Forelimb muscle (tissue), 1 donor: ENCODE measurements at places on chromosomes 6 and 20.

DNA sequence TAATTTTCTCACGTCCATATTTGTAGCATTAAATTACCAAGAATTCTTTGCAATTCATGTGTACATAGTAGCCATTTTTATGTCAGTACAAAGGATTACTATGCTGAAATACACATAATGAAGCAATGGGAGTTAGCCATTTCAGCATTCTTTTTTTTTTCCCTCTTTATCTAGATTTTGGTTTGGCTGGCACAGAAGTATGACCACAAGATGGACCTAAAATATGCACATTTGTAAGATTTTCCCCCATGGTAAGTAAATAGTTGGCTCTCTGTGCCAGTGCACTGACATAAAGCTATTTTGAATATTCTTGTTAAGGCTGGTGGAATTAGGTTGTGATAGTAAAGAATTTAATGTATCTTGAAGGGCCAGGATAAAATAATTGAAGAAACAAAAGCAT, 486.1 kb upstream of the BTBD3 start:
- DNase-seq = no peak

GRCh38 chr6:34145161-34146020, 496 bp downstream of the GRM4 start:
- DNase-seq = peak; percentile 9

DNA sequence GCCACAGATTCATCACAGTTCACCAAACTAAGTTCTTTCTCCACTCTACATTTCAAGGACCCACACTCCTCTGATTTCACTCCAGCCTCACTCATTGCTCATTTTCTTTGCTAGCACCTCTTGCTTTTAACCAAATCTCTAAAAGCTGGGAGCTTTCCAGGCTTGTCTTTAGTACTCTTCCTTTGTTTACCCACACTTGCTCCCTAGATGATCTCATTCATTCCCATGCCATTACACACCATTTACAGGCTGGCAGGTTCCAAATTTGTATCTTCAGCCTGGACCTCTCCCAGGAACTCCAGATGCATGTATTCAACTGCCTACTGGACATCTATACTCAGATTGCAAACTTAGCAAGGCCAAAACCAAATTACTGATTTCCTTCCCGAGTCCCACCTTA, 5.3 kb upstream of the GUCA1B start:
- DNase-seq = no peak

DNA sequence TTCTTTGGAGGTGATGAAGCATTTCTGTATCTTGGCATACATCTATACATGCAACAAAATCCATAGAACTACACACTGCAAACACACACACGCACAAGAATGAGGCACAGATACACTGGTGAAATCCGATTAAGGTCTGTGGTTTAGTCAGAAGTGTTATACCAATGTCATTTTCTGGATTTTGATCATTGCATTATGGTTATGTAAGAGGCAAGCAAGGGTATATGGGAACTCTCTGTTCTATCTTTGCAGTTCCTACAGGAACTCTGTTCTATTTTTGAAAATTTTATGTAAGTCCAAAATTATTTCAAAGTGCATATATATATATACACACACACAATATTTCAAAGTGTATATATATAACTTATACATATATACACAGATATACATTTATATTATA, 101.7 kb downstream of the SYNDIG1 start:
- DNase-seq = no peak

GRCh38 chr6:98514073-98514720, 320.2 kb upstream of the POU3F2 start:
- no peak for DNase-seq

DNA sequence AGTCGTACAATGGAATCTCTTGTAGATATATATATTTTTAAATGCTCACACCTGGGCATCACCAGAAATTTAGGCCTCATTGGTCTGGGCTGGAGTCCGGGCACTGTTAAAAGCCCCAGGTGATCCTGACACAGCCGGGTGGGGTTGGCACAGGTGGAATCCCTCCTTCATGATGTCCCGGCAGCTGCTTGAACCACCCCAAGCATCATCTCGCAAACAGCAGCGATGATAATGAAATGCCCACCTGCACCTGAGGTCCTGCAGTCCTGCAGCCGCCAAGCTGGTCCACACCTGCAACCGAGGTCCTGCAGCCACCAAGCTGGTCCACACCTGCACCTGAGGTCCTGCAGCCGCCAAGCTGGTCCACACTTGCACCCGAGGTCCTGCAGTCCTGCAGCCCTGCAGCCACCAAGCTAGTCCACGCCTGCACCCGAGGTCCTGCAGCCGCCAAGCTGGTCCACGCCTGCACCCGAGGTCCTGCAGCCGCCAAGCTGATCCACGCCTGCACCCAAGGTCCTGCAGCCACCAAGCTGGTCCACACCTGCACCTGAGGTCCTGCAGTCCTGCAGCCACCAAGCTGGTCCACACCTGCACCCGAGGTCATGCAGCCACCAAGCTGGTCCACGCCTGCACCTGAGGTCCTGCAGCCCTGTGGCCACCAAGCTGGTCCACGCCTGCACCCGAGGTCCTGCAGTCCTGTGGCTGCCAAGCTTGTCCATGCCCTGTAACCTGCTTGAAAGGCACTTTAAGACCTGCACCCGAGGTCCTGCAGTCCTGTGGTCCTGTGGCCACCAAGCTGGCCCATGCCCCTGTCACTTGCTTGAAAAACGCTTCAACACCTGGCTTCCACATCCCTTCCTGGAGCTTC, 261.2 kb downstream of the DLL1 start:
- DNase-seq = no peak

DNA sequence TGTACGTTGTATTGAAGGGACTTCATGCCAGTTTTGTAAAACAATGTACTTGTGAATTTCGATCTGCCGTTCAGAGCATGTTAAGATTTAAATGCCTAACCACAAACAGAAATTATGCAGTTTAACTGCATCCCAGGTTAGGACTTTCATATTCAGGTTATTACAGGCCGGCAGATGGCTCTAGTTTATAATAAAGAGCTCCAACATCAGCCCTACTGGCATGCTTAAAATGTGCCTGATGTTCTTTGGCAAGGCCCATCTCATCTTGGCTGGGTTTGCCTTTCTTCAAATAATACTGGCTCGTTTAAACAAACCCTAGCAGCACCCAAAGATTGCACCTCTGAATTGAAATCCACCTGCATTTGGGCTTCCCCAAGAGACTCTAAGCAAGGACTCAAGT, 169.3 kb upstream of the RIN2 start:
- DNase-seq = no peak

- no peak for DNase-seq
Observed at GRCh38 chr6:34958734-34959133, 69.7 kb downstream of the ANKS1A start.

GRCh38 chr6:157213907-157214565, 109.3 kb downstream of the TMEM242 start:
- no peak for DNase-seq

DNA sequence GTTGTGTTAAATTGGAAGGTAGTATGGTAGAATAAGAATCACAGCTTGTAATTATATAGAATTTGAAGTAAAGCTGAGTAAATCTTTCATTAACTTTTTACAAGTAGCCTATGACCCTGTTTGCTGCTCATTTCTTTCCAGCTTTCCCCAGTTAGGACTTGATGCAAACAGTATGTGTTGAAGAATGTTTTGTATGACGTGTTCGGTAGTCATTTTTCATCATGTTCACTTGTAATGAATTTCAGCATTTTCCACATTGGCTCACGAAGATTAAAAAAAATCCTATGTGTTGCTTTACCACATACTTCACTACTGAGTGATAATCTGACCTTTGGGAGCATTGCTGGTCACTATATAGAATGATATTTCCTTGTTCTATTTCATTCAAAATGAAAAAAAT, 162.4 kb downstream of the CDKAL1 start:
- peak; percentile 31 for DNase-seq

- DNase-seq = no peak
Observed at GRCh38 chr6:11329726-11330412, 97.4 kb upstream of the NEDD9 start.

- no peak for DNase-seq
Observed at GRCh38 chr6:37492236-37492972, 7.3 kb downstream of the CCDC167 start.

GRCh38 chr6:3785745-3786098, 34.2 kb upstream of the PXDC1 start:
- no peak for DNase-seq

DNA sequence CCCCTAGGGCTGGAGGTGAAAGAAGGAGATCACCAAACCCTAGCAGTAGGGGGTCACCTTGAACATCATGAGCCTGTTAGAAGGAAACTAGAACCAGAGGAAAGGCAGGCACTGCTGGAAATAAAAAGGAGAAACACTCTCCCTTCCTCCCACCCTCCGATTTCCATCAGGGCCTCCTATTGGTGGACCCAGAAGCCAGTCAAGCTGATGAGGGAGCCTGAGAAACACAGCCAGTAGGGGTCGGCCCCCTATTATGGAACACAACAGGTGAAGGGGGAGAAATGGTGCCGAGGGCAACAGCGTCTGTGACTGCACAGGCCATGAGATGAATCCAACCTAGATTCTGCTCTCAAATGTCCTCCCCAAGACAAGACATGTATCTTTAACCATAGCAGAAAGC, 156.1 kb upstream of the LRFN2 start:
- no peak for DNase-seq

DNA sequence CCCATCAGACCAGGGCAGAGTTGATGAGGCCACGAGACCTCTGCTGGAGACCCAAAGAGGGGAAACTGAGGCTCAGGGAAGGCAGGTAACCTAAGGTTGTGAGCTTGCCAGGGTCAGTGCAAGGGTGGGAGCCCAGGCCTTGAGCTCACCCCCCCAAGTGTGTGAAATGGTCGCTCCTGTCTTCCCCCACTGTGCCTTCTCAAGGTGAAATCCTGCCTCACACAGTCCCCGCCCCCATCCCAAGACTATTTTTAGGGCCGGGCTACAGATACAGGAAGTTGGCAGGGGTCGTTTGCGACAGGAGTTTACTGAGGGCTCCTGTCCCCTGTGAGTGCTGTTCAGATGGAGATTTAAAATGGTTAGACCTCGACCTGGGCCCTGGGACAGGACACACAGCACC, 18.7 kb upstream of the GATA5 start:
- no peak for DNase-seq

- no peak for DNase-seq
Observed at GRCh38 chr6:30490026-30490876, 942 bp downstream of the HLA-E start.

- DNase-seq = no peak
Observed at GRCh38 chr6:154806804-154807203, 73.6 kb downstream of the SCAF8 start.

GRCh38 chr20:57555457-57556184, 5.3 kb upstream of the PCK1 start:
- DNase-seq = no peak

- DNase-seq = no peak
Observed at GRCh38 chr6:119446115-119446554, 96.6 kb upstream of the MAN1A1 start.

DNA sequence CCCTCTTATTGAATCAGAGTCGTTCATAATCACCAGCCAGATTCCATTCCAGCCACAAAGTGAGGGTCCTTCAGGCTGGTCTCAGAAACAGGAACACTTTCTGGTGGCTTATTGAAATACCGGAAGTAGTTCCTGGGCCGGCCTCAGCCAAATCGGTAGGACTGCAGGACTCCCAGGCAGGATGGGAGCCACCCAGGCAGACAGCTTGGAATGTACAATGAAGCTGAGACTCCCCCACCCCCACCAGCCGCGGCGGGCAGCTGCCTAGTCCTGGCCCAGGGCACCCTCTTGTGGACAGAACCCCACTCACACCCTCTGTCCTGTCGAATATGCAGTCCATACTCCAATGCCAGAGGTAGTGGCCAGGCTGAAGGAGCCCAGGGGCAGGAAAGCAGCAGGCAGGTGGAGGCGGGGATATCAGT, 43.8 kb downstream of the MDFI start:
- peak; percentile 65 for DNase-seq

DNA sequence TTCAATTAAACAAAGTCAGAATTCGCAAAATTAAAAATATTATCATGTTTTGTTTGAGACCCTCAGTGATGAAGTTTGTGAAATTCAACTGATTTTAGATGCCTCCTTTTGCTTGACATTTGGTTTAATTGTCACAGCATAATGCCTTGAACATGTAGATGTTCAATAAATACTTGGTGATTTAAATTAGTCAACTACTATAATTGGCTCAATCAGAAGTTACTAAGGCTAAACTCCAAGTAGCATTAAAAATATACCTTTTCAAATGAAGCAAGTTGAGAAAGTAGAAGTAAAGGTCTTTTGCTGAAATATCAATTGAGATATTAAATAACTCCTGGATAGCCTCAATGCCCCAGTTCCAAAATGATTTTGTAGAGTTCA, 145.8 kb upstream of the AKIRIN2 start:
- DNase-seq = no peak

- DNase-seq = no peak
Observed at GRCh38 chr6:53294095-53294494, 54.7 kb downstream of the ELOVL5 start.

DNA sequence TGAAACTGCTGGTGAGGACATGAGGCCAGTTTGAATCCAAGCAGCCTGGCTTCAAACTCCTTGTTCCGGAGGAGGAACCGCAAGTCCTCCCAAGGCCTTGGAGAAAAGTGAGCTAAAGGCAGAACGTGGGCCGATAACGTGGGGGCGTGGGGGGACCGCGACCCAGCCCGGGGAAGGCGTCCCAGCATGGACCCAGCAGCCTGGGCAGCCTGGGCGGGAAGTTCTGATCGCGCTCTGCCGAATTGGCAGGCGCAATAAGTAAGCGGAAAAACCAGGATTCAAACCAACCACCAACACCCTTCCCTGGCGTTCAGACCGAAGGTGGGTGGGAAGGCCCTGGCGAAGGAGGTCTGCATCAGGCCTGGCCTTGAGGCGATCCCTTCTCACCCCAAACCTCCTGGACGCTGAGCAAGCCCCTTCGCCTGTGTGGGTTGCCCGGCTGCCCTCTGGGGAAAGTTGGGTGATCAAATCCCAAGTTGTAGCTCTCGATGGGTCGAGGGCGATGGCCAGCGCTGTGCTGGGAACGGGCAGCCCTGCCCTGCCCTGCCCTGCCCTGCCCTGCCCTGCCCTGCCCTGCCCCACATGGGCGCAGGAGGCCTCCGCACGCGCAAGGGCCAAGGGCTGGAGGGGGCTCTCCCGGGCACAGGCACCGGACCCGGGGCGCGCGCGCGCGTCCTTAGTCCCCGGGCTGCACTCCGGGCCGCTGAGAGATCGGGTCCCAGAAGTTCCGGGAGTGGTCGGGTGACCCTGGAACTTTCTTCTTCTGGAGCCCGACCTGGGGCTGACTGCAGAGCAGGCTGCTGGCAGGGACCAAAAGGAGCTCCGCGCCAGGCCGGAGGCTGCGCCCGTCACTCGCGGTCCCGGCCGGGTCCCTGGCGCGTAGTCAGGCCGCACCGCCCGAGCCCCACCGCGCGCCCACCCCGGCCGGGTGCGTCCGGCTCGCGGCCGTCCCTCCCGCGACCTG, 637 bp upstream of the SLC22A3 start:
- no peak for DNase-seq

- no peak for DNase-seq
Observed at GRCh38 chr6:168865-169455, 123.3 kb upstream of the DUSP22 start.

DNA sequence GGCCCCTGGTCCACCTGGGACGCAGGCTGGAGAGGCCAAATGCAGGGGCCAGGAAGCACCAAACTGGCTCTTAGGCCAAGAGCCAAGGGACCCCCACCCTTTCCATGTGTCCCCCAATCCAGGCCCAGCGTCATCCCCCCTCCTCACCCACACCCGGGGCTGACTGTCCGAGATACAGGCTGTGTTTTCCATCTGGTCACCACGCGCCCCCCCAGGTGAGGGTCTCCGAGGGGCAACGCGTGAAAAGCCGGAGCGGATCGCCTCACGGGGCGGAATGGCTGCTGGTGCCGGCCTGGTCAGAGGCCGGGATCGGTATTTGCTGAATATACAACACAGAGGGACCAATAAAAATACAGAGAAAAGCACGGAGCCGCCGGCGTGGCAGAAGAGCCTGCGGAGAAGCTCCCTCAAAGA, 5.2 kb upstream of the ABHD16B start:
- DNase-seq = no peak

GRCh38 chr6:28586962-28587745, 61.5 kb downstream of the GPX5 start:
- DNase-seq = no peak
